ENCODE measurements at places on chromosomes 6 and 20. TPM values are rescaled to one million over a fixed set of nuclear protein-coding genes. Genes with fewer than 3 reads are reported as not detected.

The BPIFB4 gene
- not detected for total RNA-seq

The VWA7 gene
- total RNA-seq = 0.86 TPM

The TREML1 gene
- not detected for total RNA-seq

The MLIP gene
- total RNA-seq = 0.32 TPM
